CD8-positive, alpha-beta T cell (primary cell): ENCODE measurements at places on chromosomes 5 and 9.

GRCh38 chr5:157186309-157187045, 5.8 kb downstream of the ITK start:
- DNase-seq, result no peak

- DNase-seq, result peak; percentile 84
Observed at GRCh38 chr9:124774129-124774978, 2.6 kb upstream of the OLFML2A start.

DNA sequence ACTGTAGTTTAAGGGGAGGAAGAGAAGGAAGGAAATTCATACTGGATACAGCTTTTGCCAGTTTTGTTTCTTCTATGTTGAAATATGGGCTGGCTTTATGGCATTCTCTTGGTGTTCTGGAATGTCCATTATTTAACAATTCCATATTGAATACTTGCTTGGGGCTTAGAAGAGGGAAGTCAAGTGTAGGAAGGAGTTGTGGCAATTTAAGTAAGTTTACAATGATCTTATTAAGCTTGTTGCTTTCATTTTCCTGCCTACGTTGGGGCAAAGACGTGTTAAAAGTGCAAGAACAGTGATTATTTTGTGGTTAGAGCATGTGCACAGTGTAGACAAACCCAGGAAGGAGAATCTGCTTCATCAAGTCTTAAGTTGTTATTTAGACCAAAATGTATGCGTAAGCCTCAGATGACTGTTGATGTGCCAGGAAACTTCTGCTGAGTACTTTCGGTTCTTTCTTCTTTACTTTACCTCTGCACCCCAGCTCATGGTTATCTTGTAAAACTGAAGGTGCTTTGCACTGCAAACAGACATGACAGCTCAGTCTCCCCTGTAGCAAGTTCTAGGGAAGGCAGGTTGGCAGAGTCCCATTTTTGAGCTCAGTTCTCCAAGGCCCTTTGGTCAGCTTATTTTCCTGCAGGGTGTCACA, 75.8 kb downstream of the F2RL2 start:
- DNase-seq, result peak; percentile 92

DNA sequence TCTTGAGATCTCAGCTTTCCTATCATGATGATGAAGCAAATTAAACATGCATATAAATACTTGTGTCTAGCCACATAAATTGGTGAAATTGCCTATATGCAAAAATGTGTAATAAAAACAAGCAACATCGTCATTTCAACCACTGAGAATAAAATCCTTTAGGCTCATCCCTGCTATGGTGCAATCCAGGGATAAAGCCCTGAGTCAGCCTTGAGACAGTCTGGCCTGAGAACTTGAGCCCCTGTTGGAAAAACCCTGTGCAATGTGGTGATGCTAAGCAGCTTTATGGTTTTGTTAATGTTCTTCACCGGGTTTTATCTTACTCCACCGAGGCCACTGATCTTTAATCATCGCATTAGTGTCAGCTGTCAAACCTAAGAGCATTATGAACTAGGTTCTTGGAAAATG, 170.5 kb downstream of the DCP2 start:
- no peak for DNase-seq

DNA sequence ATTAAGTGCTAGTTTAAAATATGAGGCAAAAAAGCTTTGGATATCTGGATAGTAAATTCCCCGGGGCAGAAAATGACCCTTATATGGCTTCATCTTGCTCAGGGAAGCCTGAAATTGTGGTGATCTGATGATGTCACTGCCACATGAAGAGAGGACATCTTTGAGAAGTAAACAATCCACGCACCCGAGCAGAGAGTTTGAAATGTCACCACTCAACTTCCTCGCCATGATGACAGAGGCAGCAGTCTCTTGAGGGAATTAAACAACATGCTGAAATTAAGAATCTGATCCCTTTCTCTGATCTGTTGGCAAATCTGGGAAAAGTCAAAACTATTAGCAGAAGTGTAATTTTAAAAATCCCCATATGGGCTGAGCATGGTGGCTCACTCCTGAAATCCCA, 110.0 kb downstream of the TLE1 start:
- no peak for DNase-seq

- DNase-seq, result no peak
Observed at GRCh38 chr5:62574599-62574998, 4.0 kb upstream of the LRRC70 start.

DNA sequence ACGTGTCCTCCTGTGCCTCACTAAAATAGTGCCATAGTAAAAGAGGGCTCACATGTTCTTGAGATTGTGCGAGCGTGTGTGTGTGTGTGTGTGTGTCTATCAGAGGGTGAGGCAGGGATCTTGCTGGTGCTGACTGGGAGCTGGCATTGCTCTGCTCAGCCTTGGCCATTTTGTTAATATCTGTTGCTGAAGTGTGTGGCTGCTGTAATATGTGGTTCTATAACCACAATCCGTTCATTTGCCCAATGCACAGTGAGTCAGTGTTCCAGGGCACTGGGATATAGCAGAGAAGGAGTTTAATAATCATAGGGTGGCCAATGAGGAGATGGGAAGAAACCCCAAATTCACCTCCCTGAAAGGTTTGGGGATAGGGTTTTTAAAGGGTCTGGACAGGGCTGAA, 61.3 kb downstream of the RASGRF2 start:
- DNase-seq, result no peak

GRCh38 chr5:53378590-53379247, 101.7 kb upstream of the FST start:
- no peak for DNase-seq
